ENCODE measurements at places on chromosomes 6 and 20.
A peak's percentile ranks its signal among the peaks of the same experiment; 100 is the strongest.

DNA sequence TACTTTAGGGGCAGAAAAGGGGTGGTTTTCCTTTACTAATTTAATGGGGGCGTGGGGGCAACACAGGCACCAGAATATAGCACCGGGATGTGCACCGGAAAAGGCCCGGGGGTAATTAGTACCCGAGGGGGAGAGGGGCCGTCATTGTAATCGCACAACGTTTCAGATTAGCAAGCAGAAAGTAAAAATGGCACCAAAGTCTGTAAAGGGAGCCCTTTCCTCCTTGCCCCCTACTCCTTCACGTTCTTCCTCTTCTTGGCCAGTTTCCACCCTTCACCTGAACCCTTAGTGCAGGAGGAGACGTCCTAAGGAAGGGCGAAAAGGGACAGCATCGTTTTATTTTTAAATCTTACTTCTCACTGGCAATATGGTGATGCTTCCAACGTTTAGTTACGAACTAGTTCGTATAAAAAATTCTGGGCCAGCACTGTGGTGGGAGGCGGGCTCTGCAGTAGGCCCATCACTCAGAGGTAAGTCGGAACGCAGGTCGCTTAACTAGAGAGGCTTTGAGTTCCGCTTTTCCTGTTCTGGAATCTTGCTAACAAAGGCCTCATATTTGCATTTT, 742 bp upstream of the CEP85L start:
- no peak for DNase-seq

DNA sequence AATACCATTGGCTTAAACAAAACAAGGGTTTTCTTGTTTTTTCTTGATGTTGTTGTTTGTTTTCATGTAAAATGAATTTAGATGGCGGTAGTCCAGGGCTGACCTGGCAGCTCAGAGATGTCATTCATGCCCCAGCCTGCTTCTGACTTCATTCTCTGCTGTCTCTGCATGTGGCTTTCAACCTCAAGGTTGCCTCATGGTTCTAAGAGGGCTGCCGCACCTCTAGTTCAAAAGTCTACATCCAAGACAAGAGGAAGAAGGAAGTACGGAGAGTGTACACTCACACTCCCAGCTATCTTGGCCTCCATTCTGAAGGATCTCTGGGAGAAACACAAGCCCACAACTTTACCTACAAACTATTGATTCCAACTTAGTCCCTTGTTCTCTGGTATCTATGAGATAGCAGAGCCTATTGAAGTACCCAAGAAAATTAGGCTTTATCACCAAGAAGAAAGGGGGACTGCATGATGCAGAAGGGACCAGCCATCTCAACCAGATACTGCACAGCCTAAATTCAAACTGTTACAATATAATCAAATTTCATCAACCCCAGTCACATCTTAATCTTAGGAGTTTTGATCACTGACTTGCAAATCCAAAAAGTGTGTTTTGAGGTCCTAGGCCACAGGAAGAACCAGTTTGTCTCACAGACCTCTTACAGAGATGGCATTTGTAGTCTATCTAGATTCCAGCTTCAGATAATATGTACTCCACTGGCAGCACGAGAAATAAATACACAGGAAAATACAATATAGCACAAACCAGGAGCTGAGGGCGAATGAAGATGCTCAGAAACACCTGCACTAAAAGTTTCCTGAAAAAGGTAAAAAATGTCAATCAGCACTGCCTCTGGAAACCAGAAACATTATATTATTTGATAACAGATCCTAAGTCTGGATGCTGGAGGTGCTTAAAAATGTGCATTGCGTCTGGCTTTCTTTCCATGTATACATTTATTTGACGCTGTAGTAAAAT, 866 bp upstream of the BTN3A3 start:
- peak; percentile 4 for DNase-seq

GRCh38 chr6:9455864-9456658, 958.8 kb downstream of the TFAP2A start:
- DNase-seq: no peak

- DNase-seq: no peak
Observed at GRCh38 chr20:48686238-48687116, 141.3 kb downstream of the PREX1 start.

DNA sequence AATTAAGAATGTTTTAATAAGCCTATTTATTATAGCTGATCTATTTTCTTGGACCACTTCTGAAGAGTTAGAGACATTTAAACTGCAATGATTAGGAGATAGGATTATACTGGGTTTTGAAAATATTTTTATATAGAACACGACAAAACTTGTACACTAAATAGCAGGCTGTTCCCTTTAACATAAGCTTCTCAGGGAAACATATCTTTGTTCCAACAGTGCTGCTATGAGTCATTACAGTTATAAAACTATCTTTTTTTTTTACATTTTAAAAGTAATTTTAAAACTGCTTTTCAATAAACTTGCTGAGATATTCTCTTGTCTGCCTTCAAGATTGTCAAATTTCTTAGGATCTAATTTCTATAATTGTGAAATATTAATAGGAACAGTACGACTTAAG, 389.1 kb downstream of the ARHGAP18 start:
- DNase-seq: no peak

DNA sequence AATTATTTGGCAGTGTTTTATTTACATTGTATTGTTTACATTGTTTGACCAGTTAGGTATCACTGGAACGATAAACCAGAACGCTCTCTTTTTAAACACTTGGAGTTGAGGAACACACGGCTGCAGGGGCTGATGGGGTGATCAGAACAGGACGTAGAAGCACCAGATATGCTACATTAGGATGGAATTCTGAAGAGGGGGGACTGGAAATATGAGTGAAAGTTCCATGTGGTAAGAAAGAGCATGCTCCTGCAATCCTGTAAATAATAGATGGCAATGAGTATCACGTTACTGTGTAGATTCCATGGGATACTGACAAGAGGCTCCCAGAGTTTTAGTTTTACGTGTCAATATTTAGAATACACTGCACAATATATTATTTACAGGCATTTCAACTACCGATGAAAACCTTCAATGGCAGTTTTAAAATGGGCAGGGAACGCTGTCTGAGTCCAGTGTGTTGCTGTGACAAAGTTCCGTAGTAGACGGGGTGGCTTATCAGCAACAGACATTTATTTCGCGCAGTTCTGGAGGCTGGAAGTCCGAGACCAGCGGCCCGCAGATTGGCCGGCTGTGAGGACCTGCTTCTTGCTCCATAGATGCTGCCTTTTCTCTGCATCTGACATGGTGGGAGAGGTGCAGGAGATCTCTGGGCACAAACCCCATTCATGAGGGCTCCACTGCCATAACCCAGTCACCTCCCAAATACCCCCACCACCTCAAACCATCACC, 43.1 kb downstream of the SYNJ2 start:
- DNase-seq: no peak

DNA sequence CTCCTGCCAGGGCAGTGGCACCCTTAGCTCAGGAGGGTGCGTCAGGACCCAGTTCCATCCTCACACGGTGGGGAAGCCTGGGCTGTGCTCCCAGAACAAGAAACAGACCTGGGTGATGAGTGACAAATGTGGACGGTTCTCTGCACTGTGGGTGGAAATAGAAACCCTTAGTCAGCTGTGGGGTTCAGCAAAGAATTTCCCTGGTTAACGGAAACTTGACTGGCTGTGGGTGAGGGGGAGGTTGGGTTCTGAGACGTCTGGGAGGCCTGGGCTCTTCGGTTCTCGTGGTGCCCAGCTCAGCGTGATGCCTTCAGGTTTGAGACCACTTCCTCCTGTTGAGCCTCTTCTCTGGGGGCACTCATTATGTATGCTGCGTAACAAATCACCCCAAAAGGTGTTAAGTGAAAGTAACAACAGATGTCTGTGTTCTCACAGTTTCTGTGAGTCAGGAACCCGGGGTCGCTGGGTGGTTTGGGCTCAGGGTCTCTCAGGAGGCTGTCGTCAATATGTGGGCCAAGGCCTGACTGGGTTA, 53.1 kb upstream of the FAM83D start:
- peak; percentile 55 for DNase-seq

DNA sequence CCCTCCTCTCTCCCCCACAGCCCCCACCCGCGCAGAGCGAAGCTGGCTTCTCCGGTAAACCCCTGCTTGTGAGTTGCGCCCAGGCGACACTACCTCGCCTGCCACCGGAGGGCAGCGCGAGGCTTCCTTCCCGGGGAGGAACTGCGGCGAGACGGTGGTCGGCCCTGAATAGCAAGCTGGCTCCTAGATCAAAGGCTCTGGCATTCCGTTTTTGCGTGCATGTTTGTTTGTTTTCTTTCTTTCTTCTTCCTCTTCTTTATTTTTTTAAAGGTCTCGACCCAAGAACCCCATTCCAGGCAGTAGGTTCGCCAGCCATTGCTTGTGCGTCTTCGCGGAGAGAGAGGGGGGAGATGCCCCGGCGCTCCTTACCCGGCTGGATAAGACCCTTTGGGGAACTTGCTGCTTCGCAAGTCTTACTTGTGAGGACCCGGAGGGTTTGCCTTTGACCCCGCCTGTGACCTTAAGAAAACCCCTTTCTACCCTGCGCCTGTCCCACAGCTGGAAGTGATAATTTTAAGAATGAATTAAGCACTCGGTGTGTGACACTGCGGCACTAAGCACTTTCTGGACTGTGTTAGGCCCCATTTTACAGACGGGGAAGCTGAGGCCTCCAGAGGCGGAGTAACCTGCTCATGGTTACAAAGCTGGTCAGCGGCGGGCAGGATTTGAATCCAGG, 92.7 kb upstream of the SIRPA start:
- peak; percentile 22 for DNase-seq

Measured in CD8-positive, alpha-beta memory T cell (primary cell).